ENCODE measurements at places on chromosomes 3 and 15.

GRCh38 chr15:65621638-65622037 lies at the start of gene SLC24A1:
SLC24A1 (plus strand) TSS chr15:65621938; CDS start chr15:65624081, 2,143 bp downstream.
- DNase-seq = no peak

DNA sequence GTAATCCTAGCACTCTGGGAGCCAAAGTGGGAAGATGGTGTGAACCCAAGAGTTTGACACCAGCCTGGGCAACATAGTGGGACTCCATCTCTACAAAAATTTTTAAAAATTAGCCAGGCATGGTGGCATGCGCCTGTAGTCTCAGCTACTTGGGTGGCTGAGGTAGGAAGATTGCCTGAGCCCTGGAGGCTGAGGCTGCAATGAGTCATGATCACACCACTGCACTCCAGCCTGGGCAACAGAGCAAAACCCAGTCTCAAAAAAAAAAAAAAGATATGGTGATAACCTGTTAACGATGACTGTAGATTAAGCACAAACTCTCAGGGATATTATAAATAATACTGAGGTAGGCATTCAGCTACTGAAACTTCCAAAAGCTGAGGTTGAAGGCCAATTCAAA lies 107.5 kb downstream of the SLC49A4 start:
- no peak for DNase-seq

- no peak for DNase-seq
Measured at GRCh38 chr15:52350423-52350822, 54.8 kb upstream of the MYO5C start.

DNA sequence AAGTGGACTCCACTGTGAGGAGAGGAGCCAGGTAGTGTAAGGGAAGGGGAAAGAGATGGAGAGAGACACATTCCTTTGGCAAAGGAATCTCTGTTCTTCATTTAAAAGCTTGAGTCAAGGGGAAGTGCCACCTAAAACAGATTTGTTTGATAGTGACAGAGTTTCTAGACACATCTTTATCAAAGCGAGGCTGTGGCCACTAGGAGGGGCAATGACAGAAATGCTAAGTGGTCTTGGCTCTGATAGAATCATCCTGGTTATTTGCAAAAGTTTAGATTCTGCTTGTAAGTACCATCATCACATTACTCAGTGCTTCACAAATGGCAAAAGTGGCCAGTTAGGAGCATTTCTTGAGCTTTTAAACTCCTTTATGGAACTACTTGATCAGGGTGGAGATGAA lies 261.4 kb downstream of the CNTN3 start:
- DNase-seq = no peak

GRCh38 chr3:174060431-174060830 lies 662.9 kb downstream of the NLGN1 start:
- DNase-seq = no peak

- DNase-seq = no peak
Measured at GRCh38 chr3:8413337-8413926, 88.2 kb upstream of the LMCD1 start.

DNA sequence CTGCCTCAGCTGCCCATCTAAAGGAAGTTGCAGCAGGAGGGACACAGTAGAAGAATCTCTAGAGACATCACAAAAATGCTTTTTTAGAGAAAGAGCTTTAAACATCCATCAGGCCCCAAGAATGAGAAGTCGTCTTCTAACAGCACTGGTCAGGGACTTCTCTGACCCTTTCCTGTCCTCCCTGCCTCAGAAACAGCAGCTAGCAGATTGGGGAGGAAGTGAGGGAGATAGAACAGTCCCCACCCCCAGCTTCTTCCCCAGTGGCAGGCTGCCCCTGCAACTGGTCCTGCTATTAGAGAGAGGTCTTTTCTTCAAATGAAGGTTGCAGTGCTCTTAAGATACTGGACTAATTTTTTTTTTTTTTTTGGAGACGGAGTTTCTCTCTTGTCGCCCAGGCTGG lies 55.1 kb downstream of the PDE8A start:
- no peak for DNase-seq

GRCh38 chr3:24682141-24682547 lies 187.5 kb upstream of the THRB start:
- no peak for DNase-seq

DNA sequence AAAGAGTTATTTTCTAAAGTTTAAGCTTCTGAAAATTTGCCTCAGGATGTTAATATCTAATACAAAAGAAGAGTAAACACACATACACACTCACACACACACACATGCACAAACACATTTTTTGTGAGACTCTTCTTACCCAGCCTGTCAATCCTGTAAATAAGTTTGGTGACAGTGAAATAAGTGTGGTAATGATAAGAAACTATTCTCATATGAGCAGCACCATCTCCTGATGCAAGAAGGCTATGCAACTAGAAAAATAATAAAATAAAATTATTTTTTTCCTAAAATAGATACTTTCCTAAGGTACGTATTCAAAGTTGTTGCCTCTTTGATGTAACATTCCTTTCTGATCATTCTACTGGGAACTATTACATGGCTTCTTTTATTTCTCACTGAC lies 155.1 kb downstream of the MECOM start:
- no peak for DNase-seq

DNA sequence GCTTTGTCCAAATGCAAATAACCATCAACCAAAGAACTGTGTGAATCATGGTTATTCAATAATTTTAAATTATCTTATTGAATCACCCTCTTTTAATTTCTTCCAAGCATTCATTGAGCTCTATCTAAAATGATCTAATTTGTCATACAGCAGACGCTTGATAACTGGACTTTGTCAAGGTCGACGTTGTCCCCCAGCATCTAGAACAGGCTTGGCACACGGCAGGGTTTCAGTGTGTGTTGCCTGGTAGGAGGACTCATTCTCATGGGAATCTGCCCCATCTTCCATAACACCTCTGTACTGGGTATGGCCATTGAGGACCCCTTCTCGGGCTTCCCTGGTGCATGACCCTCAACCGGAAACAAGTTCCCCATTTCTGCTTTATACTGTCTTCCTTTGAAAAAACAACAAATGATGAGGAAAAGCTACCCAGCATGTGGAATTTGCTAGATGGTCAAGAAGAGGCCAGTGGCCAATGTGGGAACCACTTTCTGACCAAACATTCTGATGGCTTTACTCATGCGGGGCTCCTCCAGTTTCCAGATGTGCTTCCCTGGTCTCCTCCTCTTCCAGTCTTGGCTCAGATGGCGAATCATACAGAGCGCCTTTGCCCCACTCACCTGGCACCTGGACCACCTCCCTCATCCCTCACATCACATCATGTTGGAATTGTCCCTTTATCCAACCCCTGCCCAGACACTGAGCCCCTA lies 41.7 kb upstream of the SEC22A start:
- DNase-seq = no peak

- no peak for DNase-seq
Measured at GRCh38 chr3:185153171-185153771, 411 bp upstream of the C3orf70 start.

- DNase-seq = no peak
Measured at GRCh38 chr15:62592920-62593319, 427.8 kb upstream of the C2CD4B start.

DNA sequence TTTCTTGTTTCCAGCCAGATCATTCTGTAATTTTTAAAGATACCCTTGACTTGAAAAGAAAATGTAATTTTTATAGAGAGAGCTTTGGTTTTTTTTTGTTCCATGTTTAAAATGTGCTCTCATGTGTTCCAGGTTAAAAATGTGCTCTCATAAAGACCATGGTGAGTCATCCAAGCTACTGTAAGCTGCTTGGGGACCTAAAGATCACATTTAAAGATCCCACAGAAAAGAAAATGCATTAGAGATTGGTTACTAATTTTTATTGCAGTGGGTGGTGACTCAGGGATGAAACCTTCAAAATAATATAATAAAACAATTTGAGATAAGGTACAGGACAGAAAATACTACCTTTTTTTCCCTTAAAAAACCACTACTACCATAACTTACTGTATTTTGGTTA lies 11.0 kb downstream of the TCF12 start:
- no peak for DNase-seq

DNA sequence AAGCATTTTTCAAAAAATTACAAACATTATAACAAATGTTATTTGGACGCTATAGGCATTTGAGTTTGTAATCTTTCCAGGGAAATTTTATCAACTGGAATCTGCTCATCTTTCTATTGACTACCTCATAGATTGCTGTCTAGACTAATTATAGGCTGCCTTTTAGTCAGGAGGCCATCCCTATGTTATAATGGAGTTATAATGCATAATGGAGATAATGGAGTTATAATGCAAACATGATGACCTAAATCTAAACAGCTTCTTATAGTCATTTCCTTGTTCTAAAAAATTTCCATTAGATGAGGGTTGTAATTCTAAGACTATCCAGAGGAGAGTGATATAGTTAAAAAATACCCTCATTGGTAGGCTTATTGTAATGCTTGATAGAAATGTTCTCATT lies 226.4 kb downstream of the SI start:
- DNase-seq = no peak

GRCh38 chr3:170475092-170475685 lies 56.5 kb downstream of the CLDN11 start:
- DNase-seq = no peak
